Sigmoid colon (tissue), 7 donors: ENCODE measurements at places on chromosomes 1 and 21. TPM values are rescaled to one million over a fixed set of nuclear protein-coding genes. Genes with fewer than 3 reads are reported as not detected.

The DENND2D gene
- total RNA-seq = 5.9 TPM

The OR2T29 gene
- not detected for total RNA-seq

The NEK2 gene
- 0.41 TPM for total RNA-seq

The CAMK2N1 gene
- 31.1 TPM for total RNA-seq

The FAM163A gene
- 1.5 TPM for total RNA-seq

The TLR5 gene
- total RNA-seq = 3.9 TPM

The OR1C1 gene
- total RNA-seq = not detected

The NTMT2 gene
- not detected for total RNA-seq

The SLC9C2 gene
- not detected for total RNA-seq

The LHX8 gene
- total RNA-seq = not detected

The PRDM16 gene
- total RNA-seq = 0.71 TPM

The VASH2 gene
- total RNA-seq = 1.4 TPM
